ENCODE measurements at places on chromosomes 13 and 19.

DNA sequence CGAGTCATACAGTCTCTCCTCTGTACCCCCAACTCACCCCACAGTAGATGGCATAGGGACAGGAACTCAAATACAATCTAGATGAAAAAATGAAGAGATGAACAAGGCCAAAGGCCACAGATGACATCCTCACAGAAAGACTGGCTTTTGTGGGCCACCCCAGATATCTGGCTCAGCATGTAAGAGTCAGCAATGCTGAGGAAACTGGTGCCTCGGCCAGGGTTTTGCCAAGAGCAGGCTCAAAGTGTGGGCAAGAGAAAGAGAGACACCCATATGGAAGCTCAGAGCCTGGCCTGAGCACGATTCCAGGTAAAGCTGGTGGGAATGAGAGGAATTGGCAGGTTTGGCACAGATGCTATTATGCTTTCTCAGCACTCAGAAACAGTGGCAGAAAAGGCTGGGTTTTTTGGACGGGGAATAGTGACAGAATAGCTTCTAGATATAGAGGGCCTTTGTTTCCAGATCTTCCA is 460.6 kb downstream of the FOXO1 start:
- no peak for DNase-seq

DNA sequence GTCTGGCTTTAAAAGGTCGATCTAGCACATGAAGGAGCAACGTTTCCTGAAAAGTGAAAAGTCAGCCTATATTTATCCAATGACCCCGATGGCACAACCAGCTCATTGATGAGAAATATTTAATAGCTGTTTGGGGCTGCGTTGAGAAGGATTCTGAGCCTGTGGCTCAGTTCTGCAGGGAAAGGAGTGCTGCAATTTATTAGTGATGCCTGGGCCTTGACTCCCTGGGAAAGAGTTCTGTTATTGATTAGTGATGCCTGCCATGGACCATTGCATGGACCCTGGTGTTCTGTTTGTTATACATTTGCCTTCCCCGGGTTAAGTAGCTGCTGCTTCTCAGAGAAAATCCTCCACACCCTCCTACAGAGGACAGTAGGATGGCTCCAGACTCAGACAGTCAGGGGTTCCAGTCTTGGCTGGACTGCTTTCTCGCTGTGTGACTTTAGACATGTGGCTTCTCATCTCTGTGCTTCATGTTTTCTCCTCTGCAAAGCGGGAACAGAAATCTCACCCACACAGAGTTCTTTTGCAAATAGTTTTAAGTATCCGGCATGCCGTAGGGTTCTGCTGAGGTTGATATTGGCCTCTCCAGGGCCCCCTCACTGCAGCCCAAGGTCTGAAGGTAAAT is 17.7 kb upstream of the PTPRS start:
- DNase-seq: no peak

DNA sequence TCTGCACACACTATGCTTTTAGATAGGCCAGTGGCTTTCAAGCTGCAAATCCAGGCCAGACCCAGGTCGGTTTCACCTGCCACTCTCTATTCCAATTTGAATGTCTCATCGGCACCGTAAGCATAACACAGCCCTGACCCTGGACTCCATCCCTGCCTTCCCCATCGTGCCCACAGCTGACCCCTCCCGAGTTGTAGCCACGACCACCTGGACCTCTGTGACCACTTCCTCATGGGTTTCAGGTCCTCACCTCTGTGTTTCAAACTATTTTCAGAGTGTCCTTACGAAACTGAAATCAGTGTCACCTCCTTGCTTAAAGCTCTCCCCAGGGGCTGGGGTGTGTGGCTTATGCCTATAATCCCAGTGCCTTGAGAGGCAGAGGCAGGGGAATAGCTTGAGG is 9.0 kb upstream of the HSH2D start:
- DNase-seq: no peak

DNA sequence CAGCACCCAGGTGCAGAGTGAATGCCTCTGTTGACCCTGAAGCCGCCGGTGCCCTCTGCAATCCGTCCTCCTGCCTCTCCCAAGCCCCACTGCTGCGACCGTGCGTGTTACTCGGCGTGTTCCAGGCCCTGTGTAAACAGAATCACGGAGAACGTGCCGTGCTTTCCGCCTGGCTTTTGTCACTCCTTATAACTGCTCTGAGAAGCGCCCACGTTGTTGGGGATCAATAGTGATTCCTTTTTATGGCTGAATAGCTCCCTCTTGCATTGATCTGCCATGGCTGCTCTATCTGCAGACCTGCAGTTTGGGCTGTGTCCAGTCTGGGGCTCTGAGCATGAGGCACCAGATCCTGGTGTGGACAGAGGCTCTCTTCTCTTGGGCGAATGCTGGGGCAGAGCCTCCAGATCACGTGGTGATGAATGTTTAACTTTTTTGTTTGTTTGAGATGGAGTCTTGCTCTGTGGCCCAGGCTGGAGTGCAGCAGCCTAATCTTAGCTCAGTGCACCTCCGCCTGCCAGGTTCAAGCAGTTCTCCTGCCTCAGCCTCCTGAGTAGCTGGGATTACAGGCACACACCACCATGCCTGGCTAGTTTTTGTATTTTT is 15.8 kb downstream of the ADPRHL1 start:
- DNase-seq: no peak

GRCh38 chr13:21846605-21847004 is 175.7 kb downstream of the FGF9 start:
- no peak for DNase-seq

DNA sequence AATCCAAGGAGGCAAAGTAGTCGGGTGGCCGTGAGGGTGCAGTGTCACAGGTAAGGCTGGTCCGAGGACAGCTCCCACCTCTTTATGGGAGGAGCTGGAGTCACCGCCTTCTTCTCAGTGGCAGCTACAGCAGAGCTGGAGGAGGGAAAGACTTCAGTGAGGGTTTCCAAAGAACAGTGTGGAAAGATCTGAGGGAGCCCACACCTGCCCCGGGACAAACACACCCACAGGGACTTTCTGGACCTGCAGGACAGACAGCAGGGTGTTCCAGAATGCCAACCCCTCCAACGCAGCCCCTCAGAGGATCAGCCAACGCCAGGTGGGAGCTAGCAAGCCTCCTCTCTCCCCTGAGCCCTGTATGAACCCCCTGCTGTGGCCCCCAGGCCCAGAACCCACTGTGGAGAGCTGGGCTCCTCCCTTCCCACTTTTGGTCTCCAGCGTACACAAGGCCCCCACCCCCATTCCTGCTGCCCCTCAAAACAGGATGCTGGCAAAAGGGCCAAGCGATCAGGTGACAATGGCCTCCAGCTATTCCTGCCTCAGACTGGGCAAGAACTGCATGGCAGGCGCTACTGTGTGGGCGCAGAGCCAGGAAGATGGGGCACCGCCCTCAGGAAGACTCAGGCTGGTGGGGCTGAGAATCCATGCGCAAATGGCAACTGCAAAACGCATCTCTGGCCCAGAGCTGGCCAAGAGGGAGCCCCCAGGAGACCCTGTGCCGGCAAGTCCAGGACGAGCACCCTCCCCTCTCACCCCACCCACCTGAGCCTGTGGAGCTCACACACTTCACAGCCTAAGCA is 3.5 kb upstream of the CD320 start:
- peak; percentile 75 for DNase-seq

DNA sequence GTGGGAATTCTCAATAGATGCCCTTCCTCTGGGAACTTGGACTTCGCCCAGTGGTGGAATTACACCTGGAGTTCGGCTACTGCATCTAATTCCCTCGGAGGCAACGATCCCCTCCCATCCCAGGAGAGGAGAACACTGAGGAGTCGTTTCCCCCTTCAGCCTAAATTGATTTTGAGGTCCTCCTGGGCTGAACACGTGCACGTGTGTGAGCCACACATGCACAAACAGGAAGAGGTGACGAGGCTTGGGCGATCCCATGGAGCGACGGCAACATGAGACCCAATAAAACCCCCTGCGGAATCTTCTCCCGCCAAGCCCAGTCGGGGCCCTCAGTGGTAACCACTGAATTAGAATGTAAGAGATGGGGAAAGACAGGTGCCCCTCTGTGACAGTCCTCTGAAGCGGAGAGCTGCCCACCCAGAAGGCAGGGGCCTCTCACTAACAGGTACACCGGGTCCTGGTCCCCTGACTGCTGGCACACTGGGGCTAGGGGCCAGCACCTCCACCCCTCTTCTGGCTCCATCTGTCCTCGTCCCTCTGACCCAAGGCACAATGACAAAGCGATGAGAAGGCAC is 4.5 kb downstream of the MLLT1 start:
- DNase-seq: peak; percentile 67

Measured in posterior vena cava (tissue), 2 donors.